GM12864 (cell line): ENCODE measurements at places on chromosomes 7 and 10.

DNA sequence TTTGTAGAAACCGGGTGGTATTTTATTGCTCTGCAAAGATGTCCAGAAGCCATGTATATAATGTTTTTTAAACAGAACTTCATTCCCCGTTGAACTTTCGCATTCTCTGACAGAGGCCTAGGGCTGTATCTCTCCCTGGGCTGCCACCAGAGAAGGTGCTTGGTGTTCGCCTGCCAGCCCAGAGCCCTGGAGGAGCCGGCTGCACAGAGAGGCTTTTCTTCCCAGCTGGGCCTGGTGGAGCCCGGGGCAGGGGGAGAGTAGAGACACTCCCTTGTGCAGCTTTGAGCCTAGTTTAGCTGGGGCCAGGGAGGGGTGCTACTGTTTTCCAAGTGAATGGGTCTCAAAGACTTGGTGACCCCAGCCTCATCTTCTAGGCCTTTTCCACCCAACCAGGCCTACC, 13.6 kb upstream of the TRIM8 start:
- no peak for DNase-seq

DNA sequence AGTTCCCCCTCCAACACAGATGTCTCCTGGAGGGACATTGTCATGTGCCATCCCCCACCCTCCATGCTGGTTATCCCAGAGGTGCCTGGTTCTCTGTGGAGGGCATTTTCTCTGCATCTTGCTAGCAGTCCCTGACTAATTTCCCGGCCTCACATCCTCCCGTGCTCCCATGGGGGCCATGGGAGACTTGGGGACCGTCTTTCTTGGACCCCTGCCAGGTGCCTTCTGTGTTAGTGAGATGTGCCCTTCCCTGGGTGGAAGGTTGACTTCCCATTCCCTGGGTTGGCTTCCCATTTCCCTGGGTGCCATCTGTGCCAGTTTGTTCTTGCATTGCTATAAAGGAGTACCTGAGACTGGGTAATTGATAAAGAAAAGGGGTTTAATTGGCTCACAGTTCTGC, 22.5 kb upstream of the GNA12 start:
- no peak for DNase-seq

GRCh38 chr7:116906391-116906790, 44.0 kb downstream of the CAPZA2 start:
- DNase-seq, result no peak

DNA sequence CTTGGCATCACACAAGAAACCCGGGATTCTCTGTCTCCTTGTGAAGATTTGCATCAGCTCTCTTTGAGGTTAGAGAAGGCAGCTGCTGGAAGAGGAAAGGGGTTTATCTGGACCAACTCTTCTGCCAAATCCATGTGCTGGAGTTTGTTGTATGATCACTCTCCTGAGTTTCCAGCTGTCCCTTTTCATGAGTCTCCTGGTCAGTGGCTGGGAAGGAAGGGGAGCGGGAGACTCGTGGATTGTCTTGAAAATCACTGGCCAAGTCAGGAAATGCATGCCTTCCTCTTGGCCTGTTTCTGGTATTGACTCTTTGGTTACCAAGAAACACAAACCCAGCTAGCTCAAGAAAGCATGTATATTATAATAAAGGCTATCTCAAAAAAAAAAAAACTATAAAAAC, 38.8 kb downstream of the TACR2 start:
- DNase-seq, result no peak
